ENCODE measurements at places on chromosomes 1 and 21.

DNA sequence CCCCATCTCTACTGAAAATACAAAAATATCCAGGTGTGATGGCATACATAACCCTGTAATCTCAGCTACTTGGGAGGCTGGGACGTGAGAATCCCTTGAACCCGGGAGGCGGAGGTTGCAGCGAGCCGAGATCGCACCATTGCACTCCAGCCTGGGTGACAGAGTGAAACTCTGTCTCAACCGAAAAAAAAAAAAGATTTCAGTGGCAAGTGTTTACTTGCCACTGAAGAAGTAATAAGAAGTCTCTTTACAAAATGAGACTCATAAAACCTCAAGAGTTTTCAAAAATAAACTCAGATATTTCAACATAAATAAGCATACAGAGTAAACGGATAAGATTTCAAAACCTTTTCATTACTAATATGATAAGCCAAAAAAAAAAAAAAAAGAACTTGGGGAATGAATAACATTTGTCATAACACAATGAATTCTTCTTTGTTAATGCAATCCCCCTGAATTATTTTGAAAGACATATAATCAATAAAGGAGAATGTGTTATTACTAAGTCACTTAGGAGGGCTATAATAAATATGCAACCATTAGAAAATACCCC is 34.2 kb upstream of the EXO1 start:
- no peak for DNase-seq

DNA sequence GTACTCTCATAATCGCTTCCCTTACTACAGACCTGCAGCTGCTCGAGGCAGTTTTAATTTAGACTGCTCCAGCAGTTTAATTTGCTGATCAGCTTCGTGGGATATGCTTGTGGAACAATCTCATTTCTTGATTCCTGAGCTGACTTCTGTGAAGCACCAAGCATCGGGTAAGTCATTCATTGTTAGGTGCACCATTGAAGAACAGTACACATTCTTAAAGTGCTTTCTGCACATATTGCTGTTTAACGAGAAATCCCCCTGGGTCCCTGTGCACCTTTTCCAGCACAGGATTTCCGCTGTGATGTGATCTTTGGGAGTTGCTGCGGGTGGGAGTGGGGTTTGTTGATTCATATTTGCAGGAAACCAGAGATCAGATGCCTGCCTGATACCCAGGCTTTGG is 9.1 kb downstream of the GALNT2 start:
- DNase-seq, result no peak

GRCh38 chr1:223717695-223718363 is 5.5 kb downstream of the CAPN2 start:
- DNase-seq, result no peak

DNA sequence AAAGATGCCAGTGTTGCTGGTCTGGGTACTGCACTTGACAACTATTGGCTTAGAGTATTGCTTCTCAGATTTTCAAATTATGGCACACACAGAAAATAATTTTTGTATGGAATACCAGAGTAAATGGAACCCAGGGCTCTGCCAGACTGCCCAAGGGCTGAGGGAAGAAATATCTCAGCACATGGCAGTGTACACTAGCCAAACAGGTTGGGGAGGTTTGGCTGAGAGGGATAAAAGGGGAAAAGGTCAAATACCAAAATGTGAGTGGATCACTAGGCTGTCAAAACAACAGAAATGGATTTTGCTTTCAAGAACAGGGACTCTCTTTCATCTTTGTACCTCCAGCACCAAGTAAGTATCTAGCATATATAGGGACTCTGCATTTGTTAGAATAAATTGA is 3.0 kb upstream of the RGS8 start:
- DNase-seq, result no peak

GRCh38 chr1:109391157-109391556 is 6.6 kb downstream of the SORT1 start:
- DNase-seq, result no peak

DNA sequence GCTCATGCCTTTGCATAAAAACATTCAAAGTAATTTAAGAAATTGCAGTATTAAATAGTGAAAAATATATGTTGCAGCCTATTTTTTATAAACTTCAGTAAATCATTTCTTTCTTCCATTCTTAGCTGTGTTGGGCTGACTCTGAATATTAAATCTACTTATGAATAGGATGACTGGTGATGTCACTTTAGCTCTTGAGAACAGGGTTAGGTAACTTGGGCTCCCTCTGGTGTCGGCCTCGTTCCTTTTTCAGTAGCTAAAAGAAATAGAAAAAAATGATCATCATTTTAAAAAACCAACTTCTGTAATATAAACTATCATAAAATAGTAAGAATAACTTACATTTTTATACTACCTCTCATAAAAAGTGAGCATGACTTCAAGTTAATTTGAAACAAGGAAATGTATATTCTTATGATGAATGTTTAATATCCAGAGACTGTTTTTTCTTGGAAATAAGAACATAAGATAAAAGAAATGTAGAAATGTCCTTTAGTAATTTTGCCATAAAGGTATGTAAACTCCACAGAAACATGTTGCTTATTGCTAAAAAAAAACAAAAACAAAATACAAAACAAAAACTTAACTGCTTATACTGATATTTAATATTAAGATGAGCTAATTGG is 26.8 kb upstream of the NCAM2 start:
- DNase-seq, result no peak

GRCh38 chr1:99227056-99227897 is 37.0 kb upstream of the PLPPR4 start:
- no peak for DNase-seq

DNA sequence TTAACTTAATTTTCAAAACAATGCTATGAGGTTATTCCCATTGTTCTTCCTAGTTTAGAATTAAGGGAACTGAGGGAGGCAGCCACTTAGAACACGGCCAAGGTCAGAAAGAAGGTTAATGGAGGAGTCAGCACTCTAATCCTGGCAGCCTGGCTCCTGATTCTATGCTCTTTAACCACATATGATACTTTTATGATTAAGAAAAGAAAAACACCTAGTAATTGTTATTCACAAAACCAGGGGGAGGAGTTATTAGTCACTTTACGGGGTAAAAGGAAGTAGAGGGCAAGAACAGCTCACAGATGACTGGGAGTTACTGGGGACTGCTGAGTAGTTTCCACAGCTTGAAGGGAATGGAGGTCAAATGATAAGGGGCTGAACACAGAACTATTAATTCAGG is 38.6 kb downstream of the GADD45A start:
- DNase-seq, result no peak

- DNase-seq, result no peak
Observed at GRCh38 chr1:215459136-215459535, 108.0 kb upstream of the KCTD3 start.

GRCh38 chr1:14699620-14700019 is 101.1 kb downstream of the KAZN start:
- no peak for DNase-seq

GRCh38 chr1:29789221-29789909 is 553.0 kb downstream of the PTPRU start:
- DNase-seq, result no peak

- DNase-seq, result no peak
Observed at GRCh38 chr1:203478986-203479385, 3.4 kb downstream of the PRELP start.

DNA sequence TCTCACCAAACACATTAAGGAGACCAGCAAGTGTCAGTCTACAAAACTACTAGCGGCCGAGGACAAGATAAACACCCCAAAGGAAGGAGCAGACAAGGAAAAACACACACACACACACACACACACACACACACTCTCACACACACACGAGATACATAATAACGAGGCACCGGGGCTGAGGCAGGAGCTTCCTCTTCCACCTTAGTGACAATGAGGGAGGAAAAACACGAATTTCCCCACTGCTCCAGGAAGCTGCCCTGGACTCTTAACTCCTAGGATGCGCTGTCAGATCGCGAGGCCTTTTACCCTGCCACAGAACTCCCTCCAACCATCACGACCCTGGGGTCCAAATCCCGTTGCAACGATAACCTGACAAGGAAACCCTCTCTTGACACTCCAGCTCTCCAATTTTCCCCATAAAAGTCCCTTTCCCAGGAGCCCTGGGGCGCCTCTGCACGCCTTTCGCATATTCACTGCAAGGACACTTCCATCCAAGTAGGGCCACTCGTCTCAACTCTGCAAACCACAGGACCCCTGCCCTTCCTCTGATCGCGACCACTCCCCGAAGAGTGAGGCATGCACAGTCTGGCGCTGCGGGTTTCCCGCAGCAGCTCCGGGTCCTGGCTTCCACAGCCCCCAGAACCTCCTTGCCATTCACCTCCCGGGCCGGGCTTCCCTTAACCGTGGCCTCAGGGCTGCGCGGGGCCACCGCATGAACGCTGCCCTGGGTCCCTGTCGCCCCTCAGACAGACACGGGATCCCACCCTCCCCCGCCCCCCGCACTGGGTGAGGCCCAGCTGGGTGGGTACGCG is 581 bp downstream of the ETV3 start:
- no peak for DNase-seq

- DNase-seq, result no peak
Observed at GRCh38 chr1:39898191-39898590, 3.5 kb downstream of the MYCL start.

DNA sequence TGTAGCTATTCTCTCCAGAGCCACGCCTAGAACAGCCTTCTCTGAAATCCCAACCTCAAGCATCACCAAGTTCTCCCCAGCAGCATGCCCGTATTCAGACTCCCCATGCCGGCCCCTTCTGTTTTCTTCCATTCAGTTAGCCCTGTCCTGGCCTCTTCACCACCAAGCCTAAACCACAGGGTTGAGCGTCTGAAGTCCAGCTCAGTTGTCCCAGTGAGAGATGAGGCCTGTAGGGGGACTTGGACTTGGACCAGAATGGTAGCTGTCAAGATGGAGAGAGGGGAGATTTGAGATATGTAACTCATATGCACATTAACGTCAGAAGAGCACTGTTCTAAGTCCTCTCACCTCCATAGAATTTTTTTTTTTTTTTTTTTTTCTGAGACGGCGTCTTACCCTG is 5.5 kb upstream of the TMEM54 start:
- no peak for DNase-seq

DNA sequence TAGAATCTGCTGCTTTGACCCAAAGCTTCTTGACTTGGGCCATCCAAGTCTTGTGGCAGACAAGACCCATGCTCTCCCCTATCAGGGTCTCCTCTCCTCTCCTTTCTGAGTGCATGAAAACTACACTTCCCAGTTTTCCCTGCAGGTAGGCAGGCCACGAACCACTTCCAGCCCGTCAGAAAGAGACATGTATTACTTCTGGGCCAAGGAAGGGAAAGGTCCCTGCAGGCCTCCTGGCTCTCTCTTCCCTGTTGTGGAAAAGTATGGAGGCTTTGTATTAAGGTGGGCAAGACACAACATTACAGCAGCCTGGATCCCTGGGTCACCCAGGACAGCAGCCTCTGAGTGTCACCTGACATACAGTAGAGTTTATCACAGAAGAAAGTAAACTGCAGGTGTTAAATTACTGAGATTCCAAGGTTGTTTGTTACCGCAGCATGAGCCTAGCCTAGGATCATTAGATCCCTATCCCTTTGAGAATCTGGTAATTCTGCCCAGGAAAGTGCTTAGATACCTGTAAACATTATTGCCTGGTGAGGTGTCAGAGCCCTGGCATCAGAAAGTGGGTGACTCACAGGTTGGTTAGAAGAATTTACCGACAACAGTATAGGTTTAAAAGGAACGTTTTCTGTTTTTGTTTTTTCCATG is 717.3 kb downstream of the MATN1 start:
- no peak for DNase-seq

DNA sequence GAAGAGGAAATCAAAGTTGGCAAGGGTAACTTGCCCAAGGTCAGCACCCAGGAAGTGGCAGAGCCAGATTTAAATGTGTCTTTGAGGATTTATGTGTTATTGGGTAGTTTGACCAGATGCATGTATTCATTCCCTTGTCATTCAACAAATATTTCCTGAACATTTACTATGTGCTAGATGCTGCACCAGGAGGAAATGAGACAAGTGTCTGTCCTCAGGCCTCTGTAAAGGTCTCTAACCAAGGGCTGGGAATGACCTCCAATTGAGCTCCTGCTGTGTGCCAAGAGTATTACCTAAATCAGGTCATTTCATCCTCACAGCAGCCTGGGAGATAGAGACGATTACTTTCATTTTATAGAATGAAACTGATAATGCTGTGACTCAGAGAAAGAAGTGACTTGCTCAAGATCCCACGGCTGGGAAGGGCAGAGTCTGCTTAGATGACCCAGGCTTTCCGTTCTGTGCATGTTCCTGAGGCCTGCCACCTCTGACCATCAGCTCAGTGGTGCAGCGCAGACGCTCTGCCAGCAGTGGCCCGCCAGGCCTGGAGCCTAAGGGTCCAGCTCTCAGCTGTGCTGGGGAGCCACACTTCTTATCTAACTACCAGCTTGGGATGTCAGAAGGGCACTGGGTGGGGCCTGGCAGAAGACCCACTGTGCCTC is 3.5 kb upstream of the TTC22 start:
- no peak for DNase-seq

DNA sequence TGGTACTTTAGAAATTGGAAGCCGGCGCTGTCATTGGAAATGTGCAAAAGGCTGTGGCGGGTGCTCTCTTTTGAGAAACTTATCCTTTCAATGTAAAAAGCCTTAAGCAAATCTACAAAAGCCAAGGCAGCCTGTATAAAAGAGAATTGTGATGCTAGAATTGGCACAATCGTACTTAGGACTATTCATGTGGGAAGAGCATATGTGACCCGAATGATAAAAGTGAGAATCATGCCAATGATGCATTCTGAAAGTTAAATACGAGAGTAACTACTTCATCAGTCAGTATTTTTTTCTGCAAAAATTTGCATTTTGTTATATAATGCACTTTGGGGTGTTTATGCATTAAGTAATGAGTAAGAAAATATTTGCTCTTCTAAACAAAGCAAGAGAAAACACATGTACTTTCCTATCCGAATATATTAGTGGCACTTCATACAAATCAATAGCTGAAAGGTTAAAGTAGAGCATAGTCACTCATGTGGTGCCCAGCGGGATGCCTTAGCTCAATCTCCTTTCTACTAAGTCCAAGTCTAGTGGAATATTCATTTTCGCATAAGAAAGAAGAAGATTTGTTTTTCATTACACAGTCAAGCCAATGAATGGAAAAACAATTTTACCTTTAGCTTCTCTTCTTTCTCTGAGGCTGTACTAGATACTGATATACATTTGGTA is 1256.6 kb upstream of the B3GALT2 start:
- DNase-seq, result no peak

Measured in activated gamma-delta T cell (primary cell).